ENCODE measurements at places on chromosomes 6 and 20.

GRCh38 chr6:9831783-9832182 is 583.1 kb downstream of the TFAP2A start:
- DNase-seq: no peak

DNA sequence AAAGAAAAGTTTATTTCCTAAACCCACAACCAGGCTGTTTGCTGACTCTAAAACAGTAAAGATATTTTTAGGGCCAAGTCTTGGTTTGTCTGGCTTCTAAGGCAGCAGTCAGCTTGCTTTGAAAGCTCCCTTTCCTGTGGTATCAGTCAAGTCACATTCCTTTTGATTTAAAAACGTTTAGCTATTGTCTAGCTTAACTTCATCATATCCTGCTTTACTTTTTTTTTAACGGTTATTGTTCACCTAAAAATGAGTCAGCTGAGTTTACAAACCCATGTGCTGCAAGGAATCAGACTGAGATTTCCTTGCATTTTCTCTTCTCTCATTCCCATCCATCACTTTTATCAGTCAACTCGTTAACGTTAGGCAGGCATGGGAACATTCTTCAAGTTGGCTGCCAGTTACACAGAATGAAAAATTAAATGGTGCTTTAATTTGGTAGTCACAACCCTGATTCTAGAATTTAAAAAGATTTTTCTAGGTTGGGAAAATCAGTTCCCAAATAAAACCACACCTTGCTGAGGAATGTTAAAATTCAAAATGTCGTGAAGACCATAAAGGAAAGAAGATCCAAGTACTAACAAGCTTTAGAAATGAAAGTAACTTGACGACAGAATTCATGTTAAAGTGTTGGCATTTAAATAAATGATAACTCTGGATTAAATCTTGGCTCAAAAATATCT is 45.9 kb downstream of the ELOVL5 start:
- peak; percentile 55 for DNase-seq

DNA sequence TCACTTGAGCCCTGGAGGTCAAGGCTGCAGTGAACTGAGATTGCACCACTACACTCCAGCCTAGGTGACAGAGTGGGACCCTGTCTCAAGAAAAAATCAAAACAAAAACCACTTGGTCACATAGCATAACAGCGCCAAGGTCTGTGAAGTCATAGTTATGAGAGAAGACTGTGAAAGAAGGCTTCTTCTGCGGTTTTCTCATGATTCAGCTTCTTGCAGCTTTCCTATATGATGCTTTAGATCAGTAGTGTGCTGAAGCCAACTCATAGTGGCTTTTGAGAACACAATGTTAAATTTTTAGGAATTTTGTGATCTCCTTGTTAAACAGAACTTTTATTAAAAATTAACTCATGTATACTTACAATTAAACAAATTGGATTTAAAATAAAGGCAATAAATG is 136.2 kb upstream of the GLP1R start:
- no peak for DNase-seq

GRCh38 chr6:134599079-134599478 is 281.2 kb upstream of the SGK1 start:
- no peak for DNase-seq

DNA sequence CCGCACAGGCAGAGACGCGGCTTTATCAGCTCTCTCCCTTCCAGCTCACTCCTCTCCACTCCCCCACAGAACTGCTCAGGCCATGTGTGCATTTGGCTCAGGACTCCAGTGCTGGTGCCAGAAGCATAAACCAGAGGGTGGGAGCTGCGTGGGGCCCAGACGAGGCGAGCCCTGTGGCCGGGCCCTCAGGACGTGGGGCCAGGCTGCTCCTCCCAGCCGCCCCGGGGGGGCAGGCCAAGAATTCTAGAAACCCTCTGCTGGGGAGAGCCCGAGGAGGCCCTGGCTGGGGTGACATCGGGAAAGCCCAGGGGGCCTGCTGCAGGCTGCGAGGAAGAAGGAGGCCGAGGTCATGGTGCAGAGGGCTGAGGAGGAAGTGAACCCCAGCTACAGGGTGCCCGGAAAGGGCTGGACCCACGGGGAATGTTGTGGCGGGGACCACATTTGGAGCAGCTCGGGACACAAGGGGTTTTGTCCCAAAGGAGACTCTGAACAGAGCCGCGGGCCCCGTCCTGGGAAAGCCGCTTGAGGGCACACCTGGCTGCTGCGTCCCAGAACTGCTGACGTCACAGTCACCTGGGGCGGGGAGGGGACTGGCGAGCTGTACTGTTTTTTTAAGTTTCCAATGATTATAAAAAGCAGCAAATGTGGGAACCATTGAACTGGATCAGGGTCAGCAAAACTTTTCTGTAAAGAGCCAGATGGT is 107.1 kb downstream of the BANF2 start:
- DNase-seq: no peak

- no peak for DNase-seq
Measured at GRCh38 chr6:17492350-17492749, 99.0 kb downstream of the CAP2 start.

- DNase-seq: no peak
Measured at GRCh38 chr6:13146442-13146841, 181.9 kb downstream of the TBC1D7 start.

- DNase-seq: no peak
Measured at GRCh38 chr6:150293423-150294173, 75.2 kb upstream of the IYD start.

DNA sequence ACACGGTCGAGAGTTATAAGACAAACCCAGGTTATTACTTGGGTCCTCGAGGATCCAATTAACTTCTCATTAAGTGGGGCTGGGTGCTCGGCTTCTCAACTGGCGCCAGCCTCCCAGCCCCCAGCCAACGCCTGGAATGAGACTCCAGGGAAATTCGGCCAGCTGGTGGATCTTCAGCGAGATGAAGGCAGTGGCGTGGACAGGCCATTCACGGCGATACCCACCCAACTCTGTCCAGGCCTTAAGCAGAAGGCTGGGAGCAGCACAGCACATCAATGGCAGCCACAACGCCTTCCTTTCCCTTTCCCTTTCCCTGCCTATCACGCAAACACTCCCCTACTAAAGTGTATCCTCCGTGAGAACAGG is 868 bp downstream of the METTL24 start:
- no peak for DNase-seq

GRCh38 chr20:37202267-37202943 is 23.1 kb upstream of the MROH8 start:
- DNase-seq: no peak

DNA sequence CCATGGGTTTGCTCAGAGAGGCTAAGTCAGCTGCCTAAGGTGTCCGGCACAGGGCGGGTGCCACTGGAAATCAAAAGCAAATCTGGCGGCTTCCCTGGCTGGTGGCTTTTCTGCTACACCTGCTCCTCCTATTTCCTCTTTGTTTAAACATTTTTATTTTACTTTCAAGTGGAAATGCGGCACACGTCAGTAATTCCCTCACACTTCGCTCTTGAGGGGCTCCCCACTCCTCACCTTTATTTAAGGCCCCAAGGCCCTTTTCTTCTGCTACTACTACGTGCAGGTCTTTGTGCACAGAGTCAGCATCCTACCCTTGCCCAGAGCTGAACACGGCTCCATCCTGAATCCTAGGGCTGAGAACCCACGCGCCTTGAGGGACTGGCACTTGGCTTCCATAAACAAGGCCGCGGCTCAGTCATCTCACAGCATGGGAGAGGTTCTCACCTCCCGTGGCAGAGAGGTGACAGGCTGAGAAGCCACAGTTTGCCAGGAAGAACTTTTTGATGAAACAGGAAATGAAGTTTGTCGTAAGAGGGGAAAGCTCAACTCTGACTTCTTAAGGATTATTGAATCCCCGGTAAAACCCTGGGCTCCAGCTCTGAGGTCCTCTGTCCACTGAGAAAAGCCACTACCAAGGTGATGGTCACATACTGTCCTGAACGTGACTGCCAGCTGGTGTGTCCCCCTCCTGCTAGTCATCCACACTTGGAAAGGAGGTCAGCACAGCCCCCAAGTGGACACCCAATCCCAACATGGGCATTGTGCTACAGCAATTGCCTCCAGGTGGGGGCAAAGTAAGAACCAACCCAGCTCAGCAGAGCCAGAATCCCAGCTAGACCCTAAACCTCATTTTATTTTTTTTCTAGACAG is 48.0 kb downstream of the NFATC2 start:
- no peak for DNase-seq
